ENCODE measurements at places on chromosomes 5 and 9.

DNA sequence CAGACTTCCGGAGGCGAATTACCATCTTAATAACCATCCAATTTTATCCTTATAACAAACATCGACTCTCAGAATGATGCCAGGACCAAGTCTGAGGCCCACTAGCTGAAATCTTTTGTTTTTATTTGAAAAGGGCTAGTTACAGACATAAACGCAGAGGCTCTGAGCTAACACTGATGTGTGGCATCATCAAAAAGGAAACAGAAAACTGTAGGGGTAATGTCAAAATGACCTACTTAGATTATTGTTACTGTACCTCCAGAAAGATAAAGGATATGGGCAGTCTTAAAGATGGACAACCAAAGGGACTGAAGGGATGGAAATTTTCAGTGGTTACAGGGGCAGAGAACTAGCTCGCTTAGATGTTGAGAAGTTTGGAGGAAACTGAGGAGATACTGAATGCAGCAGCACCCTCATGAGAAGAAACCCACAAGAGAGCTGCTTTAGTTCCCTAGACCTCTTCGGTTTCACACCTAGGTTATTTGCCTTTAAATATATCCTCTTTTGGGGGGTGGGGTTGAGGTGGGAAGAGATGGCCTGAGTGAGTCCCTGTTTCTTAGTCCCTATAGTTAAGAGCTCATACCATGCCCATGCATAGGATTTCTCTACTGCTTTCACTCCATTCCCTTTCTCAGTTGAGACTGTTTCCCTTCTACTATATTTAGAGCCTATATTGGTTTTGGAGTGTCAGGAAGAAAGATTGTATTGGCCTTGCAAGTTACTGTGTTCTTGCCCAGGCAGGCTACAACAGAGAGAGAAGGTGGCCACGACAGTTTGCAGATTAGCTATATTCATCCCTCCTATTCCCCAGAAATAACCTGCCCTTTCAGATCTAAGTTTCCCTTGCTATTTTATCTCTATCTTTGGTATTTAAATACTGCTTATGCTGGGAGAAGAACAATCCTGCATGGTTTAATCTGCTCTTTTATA lies 320.4 kb upstream of the EFNA5 start:
- no peak for DNase-seq

- DNase-seq: peak; percentile 26
Measured at GRCh38 chr5:78504704-78505677, 143.6 kb downstream of the LHFPL2 start.

DNA sequence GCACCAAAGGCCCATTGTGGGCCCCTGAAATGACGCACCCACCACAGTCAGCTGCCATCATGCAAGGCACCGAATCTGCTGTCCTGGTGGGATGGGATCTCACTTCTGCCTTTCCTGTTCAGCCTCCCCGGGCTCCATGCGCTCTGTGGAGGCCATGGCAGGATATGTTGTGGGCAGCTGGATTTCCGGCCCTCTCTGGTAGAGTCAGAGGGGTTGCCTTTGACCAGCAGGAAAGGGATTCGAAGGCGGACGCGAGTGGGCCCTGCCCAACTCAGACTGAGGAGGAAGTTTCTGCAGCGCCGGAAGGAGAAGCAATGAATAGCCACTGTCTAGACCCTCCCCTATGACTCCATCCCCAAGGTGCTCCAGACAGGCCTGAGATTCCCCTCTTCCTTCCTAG lies 35.5 kb downstream of the GADD45G start:
- no peak for DNase-seq

DNA sequence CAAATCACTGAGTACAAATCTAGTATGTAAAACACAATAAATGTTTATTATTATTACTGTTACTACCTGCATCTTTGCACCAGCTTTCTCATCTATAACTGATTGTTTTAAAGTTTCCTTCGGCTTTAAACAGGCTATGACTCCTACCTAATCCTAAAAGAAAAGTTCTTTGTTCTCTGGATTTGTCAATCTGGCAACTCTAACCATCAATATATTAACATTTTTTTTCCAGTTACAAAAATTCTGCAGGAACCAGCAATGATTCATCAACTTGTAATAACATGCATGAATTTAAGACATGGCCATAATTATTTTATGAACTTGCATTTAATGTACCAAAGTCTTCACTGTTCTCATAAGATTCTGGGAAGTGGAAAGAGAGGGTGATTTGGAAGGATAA lies 228.5 kb downstream of the PIK3R1 start:
- no peak for DNase-seq

Measured in erythroblast (primary cell).